ENCODE measurements at places on chromosomes 7 and 10.

GRCh38 chr7:50531401-50531911, 33.7 kb downstream of the DDC start:
- peak; percentile 17 for ATAC-seq

- ATAC-seq: peak; percentile 16
Observed at GRCh38 chr10:101014966-101015581, 15.5 kb downstream of the LZTS2 start.

DNA sequence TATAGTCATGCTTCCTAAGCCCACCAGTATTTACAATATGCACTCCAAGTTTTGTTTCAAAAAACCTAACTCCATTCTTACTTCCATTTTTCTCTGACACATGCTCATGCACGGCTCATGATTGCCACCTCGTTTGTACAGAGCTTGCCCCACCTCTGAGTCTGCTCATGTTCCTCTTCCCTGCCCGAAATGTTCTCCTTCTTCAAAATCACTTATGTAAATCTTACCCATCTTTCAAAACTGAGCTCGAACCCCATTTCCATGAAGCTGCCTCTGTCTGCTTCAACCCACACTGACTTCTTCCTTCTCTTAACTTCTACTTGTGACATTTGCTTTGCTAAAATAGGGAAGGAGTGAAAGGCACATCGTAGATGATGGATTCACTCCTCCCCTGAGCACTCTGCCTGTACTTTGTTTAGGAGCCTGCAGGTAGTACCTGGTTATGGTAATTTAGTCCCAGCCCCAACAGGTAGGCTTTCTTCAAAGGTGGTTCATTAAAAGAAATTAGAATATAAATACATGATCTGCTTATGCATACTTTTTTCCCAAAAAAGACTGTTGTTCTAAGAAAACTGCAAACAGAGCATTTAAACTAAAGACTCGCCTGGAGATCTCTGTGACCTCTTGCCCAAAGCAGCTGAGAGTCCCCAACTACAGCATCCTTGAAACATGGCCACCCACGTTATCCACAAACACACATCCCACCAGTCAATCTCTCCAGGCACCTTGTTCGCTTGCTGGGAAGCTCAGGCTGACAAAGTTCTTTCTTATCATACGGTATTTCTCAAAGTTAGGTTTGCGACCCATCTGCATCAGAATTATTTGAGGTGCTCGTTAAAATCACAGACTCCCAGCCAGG, 172.0 kb downstream of the DGKI start:
- no peak for ATAC-seq

- no peak for ATAC-seq
Observed at GRCh38 chr7:31500656-31501055, 13.2 kb upstream of the ITPRID1 start.

DNA sequence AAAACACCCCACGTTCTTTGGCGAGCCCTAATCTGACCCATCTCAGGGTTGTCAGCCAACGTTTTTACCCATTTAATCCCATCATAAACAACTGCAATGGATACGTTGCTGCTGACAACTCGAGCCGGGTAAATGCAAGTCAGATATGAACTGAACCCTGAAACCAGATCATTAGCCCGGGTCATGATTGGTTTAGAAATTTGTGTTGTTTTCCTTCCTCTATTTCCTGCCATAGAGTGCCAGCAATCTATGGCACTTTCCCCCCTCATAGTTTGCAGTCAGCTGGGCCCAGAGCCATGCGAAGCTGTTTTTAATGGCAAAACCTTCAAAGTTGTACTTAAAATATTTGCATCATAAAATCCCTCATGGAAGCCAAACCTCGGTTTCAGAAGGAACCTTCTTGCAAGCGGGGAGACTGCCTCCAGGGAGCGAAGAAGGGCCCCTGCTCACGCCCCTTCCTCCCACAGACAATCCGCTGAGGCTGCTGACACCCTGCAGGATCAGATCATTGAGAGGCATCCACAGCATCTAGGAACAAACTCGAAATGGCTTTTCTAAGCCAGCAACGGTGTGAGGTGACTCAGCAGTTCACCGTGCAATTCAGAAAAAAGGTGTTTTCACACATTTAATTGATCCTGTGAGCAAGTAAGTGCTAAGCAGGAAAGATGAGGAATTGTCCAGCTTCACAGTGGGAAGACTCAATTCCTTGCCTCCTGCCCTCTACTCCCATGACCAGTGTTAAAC, 710.1 kb downstream of the PARD3 start:
- ATAC-seq: no peak

DNA sequence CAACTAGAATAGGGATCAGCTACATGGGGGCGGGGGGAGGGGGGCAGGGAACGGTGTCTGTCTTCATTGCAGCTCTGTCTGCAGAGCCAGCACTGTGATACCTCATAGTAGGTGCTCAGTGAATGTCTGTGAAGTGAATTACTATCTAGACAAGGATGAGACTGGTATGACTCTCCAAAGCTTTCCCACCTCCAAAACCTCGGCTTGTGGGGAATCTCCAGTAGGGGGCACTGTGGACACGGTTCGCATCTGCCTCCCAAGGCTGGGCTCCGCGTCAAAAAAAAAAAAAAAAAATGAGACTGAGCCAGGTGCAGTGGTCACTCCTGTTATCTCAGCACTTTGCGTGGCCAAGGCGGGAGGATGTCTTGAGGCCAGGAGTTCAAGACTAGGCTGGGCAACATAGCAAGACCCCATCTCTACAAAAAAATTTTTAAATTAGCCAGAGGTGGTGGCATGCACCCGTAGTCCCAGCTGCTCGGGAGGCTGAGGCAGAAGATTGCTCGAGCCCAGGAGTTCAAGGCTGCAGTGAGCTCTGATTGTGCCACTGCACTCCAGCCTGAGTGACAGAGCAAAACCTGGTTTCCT, 9.6 kb downstream of the TRIM56 start:
- peak; percentile 67 for ATAC-seq

- ATAC-seq: no peak
Observed at GRCh38 chr7:149063476-149063875, 27.0 kb downstream of the ZNF786 start.

DNA sequence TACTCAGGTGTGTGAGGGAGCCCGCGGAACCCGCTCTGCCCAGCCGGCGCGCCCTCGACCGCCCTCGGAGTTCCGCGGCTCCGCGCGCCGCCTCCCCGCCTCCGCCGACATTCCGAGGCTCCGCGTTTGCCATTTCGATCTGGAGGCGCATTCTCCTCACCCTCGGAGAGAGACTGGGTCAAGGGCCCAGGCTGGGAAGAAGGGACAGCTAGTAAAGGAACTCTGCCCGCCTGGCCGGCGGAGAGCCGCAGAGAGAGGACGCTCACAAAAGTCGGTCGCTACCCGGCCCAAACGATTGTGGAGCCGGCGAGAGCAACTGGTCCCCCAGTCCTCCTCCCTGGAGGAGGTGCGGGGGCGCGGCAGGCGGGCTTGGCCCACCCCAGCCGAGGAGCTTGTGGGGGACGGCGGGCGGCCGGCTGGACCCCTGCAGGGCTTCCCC, 74.5 kb upstream of the LEP start:
- ATAC-seq: peak; percentile 1

DNA sequence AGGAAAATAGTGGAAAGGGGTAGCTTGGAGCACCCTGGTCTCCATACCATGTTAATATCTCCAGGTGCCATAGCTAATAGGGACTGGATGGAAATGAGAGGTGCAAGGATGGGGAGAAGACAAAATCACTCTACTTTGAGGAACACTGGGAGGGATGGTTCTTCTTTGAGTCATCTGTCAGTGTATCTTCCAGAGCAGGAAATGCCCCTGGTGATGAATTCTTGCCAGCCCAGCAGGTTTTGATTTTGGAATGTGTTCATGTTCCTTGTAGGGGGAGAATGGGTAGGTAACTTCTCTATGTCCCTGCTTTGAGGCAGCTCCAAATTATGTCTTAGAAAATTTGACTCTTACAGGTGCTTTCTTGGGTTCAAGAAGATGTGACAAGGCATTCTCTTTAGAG, 177.0 kb upstream of the GLI3 start:
- no peak for ATAC-seq

DNA sequence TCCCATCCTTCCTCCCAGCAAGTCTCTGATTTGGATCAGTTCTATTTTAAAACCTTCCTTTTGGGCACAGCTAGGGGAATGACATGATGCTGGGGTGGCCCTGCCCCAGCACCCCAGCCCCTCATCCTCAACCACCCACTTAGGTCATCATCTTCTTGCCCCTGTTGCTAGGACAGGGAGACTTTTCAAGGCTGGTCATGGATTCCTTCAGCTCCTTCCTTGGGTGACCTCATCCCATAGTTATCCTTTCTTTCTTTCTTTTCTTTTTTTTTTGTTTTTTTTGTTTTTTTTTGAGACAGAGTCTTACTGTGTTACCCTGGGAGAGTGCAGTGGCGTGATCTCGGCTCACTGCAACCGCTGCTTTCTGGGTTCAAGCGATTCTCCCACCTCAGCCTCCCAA, 127.2 kb downstream of the WDFY4 start:
- ATAC-seq: no peak

DNA sequence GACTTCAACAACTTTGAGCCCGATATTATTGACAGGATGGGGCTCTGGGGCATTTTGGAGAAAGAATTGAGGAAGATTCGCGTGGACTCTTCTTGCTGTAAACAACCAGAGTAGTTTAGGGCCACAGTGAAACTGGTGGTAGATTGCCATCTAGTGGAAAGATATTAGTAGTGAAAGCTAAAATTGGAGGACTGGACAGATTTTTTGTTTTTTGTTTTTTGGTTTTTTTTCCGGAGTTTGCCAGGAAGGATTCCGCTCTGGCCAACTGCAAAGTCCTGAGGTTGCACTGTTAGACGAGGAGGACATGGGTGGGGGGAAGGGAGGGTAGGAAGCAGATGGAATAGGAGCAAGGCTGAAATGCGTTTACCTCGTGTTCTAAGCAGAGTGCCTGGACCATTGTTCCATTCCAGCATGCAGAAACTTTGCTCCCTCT, 11.7 kb downstream of the NOBOX start:
- ATAC-seq: peak; percentile 94

- peak; percentile 92 for ATAC-seq
Observed at GRCh38 chr7:34165927-34166550, 260.7 kb downstream of the BMPER start.

DNA sequence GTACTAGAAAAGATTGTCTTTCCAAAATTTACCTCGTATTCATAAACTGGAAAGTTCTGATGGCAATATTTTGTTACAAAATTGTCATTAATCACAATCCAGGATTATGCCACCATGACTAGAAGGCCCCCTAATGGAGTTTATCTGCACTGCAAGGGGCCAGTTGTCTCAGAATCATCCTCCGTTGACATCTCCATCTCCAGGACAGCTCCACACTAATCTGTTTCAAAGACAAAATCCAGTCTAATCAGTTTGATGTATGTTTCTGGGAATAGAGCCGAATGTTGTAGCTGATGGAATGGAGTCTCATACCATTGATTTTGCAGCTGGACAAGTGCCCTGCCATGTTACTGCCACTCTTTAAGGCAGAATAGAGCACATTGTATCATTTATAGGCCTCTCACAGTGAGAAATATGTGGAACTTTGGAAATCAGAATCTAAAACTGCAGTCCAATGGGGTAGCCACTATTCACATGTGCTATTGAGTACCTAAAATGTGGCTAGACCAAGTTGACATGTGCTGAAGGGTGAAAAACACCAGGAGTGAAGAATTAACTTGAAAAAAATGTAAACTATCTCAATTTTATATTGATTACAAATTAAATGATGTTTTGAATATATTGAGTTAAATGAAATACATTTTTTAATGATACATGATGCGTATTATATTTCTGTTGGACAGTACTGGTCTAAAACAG, 38.3 kb upstream of the TOMM7 start:
- ATAC-seq: peak; percentile 35

DNA sequence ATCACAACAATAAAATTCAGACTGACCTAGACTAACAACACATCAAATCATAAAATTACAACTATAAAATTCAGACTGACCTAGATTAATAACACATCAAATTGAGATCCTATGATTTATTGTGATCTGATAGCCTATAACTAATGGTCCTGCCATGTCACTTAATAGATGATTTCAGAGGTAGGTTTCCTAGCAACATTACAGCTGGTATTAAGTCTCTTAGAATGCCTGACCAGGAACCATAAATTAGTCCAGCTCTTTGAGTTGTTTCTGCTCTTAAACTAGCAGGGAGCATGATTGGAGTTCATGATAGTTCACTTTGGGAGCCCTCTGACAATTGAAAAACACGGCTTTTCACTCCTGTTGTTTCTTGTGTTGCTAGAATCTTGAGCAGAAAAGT, 318.9 kb downstream of the BMPER start:
- ATAC-seq: no peak

DNA sequence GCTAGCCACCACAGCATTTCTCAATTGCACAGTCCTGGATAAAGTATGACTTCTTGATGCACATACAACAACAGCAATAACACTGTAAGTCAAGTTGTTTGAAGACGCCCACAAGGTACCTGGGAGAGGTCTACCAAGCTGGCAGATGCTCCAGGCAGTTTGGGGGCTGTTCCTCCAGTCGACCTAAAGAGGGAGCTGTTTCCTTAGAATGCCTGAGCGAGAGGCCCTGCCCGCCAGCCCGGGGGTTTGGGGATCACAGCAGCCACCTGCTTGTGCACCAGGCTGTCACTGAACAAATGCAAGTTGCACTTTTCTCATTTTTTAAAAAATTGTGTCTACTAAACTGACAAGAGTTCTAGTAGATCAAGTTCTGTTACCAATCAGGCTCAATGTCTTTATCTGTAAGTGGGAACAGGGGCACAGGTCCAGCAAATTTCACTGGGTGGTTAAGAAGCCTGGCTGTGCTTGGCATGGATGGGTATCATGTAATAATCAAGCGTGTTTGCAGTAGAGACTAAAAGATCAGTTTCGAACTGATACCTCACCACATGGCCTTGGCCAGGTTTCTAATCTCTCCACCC, 193.8 kb upstream of the ADO start:
- ATAC-seq: peak; percentile 90

DNA sequence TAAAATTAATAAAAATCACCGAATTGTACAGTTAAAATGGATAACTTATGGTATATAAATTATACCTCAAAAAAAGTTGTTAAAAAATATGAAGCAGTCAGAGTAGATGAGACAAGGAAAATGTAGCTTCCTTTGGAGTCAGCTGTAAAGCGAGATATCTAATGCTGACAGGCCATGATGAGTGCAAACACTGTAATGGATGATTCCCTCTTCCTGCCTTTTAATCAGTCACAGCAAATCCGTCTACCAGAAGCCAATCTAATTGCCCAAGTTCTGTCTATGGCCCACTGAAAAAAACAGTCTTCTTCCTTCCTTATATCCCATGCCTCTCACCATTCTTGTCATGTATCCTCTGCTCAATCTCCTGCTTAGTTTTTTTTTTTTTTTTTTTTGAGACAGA, 59.9 kb upstream of the DNAJB12 start:
- ATAC-seq: no peak

Data from SK-N-SH treated with all-trans-retinoic acid at 6 μM for 48 hours (cell line).